NCI-H187 treated with DMSO at 0.1 percent for 48 hours (cell line): ENCODE measurements at places on chromosomes 5 and 9.

- DNase-seq: no peak
Observed at GRCh38 chr9:69199769-69200470, 25.8 kb downstream of the TJP2 start.

DNA sequence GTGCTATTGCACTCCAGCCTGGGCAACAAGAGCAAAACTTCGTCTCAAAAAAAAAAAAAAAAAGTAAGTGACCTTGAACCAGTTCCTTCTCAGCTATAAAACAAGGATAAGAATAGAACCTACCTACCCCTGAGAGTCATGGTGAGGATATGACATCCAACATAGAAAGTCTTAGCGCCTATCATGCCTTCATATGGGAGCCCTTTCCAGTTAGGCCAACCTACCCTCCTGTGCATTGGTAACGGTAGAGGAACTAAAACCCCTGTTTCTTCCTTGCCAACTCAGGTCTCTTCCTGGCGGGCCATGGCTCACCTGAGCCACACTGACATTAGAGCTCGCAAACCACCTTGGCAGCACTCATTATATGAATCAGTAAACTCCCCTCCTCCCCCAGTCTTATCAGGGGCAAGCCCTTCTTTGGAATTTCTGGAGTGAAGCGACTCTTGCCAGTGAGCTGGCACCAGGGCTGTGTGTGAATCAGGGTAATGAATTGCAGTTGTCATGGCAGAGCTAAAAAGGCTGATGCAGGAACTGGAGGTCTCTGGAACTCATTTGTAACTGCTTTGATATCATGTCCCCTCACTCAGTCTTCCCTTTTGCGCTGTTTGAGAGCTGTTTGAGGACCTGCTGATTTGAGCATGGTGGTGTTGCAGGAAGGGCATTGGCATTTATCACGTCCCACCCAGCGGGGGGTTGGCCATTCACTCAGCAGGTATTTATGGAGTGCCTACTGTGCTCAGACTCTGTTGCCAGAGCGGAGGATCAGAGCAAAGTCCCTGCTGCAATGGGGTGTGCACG, 10.3 kb downstream of the WWC1 start:
- DNase-seq: no peak

- no peak for DNase-seq
Observed at GRCh38 chr5:172623313-172623980, 17.6 kb upstream of the NEURL1B start.

DNA sequence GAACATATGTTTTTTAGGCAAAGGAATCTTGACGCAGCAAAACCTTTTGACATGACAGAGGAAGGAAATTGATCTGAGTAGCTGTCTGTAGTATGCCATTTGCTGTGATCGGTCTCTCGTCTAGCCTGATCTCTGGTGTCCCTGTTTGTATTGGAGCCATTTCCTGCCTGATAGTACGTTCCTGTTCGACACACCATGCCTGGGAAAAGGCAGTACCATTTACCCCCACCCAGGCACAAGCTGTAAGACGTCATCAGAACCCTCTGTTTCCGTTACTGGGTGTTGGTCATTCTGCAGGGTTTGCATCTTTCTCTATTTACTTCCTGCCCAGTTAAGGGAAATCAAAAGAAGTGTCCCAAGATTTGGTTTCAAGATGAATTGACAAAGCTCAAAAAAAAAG, 129.7 kb downstream of the CEMIP2 start:
- no peak for DNase-seq

GRCh38 chr5:6405591-6405990, 27.2 kb upstream of the MED10 start:
- DNase-seq: no peak

GRCh38 chr5:132263548-132264261, 6.2 kb downstream of the PDLIM4 start:
- no peak for DNase-seq

- no peak for DNase-seq
Observed at GRCh38 chr9:127781806-127782205, 3.3 kb upstream of the SH2D3C start.

DNA sequence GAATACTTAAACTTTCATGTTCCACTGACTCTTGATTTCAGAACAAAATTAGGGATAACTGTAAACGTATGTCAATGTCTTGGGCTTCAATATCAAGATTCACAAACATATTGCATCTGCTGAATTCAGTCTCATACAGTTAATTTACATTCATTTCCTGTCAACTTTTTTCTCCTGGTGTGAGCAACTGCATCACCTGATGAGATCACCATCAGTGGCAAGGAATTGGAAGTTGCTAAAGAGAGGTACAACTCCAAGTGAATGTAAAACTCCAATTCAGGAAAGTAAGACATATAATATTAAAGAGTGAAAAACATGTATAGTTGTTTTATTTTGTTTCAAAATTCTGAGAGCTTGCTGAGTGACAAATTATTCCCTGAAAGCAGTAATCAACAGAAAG, 1336.2 kb upstream of the C9orf72 start:
- DNase-seq: no peak

GRCh38 chr9:19271081-19271480, 40.6 kb downstream of the DENND4C start:
- DNase-seq: no peak

DNA sequence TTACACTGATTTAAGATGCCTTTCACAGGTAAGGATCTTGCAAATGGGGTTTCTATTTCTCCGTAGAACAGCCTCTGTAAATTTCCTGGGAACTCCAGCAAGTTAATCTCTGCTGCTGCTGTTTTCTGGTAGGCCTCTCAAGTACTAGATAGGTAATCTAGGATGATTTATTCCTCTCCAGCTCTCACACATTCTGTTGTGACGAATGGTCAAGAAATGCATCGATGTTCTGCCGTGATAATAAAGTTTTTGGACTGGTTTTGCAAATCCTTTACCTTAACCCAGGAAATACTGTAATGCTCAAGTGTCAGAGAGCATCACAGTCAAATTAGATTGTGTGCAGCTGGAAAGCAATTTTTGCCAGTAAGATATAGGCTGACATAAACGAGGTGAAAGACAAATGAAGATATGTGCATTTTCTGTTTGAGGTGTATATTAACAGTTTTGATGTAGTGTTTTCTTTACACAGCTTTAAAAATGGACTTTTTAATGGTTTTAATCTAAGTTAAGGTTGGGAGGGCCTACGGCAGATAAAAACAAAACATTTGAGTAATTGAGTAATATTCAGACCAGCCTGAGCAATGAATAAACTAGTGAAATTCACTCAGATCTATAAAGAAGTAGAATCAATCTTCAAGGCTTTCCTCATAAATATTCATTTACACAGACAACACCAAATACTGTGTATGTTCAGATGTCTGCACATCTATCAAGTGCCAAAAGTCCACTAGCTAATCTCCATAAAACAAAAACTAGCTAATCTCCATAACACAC, 300.6 kb upstream of the EDIL3 start:
- DNase-seq: no peak

DNA sequence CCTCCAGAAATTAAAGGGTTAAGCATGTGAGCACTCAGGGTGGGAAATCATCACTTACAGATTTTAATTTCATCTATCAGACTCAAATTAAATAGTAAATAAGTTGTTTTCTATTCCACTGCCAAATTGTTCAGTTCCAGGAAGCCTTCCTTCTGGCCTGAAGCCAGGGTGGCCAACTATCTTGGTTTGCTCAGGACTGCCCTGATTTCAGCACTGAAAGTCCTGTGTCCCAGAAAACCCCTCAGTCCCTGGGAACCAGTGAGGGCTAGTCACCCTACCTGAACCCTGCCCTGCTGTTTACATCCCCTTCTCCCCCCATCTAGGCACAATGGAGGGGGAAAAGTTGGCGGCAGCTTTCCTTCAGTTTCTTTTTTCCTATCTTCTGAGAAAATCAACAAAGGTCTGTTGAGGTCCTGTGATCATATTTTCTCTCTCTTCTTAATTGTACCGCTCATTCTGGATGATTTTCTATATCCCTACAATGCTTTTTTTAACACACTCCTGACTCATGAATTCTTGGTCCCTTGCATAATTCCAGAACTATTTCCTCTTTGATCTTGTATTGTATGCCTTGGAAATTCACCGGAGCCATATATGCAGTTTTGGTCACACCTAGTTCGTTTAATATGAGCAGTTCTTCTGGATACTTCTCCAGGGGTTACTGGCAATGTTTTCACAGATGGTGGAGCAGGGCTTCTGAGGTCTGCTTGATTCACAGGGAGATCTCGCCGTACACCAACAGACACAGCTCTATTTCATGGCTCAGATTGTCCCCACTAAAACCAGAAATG, 103.8 kb downstream of the MAP1B start:
- DNase-seq: no peak

DNA sequence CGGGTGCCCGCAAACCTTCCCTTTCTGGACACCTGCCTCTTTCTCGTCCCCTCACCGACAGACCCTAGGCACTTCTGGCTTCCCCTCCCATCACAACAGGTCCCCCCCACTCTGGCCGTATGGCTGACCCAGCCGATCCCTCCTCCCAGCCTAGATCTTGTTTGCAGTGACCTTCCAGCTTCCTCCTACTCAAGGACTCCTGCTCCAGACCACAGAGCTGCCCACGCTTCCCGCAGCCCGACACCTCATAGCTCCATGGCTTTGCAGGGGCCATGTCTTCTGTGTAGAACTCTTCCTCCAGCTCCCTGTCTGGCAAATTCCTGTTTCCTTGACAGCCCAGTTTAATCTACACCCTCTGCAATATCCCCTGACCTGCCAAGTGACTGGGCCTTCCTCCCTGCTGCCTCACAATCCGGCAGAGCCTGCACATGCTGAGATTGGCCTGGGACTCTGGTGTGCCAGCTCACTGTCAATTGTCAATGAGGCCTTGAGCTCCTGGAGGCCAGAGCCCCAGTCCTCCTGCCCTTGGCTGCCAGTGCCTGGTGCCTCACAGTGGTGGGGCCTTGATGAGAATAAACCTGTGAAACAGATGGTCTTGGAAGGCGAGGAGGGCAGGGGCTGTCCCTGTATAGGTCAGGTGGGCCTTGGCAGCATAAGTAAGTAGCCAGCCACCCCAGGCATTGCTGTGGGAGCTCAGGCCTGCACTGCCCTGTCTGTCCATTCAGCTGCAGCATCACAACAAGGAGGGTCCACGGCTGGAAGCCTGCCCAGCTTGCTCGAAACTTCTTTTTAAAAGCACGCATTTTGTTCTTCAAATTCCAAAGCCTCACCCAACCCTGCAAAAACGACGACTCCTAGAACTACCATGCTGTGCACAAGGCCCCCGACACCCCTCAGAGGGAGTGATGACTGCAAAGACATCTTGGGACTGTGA, 50.5 kb downstream of the GADD45G start:
- DNase-seq: no peak

GRCh38 chr5:133331941-133332340, 280.1 kb downstream of the HSPA4 start:
- no peak for DNase-seq

- no peak for DNase-seq
Observed at GRCh38 chr5:110623874-110624273, 102.6 kb downstream of the TMEM232 start.

DNA sequence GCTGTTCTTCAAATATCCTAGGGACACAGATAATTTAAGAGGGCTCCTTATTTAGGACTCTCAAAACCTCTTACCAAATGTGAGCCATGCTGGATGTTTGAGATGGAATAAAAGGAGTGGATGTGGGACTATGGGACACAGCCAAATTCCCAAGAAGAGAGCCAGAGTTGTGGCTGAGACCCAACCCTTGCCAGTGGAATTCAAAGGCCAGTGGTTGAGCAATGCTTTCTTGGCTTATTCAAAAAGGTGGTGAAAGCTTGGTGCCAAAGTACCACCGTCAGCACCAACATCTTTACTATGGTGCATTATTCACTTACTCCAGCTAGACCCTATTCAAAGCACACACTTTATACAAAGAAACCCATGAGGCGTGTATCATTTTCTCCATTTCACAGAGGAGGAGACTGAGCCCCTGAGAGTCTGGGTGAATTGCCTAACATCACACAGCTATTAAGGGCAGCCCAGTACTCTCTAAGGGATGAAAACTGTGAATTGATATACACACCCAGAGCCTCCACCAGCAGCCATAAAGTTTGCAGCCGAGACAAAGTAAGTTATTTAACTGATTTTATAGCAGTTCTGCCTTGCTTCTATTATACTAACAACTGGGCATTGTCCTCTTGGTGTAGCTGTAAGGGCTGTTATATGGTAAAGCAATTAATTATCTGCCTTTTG, 391.7 kb downstream of the ACTL7B start:
- DNase-seq: no peak

GRCh38 chr5:8079056-8079455, 210.1 kb downstream of the MTRR start:
- no peak for DNase-seq

DNA sequence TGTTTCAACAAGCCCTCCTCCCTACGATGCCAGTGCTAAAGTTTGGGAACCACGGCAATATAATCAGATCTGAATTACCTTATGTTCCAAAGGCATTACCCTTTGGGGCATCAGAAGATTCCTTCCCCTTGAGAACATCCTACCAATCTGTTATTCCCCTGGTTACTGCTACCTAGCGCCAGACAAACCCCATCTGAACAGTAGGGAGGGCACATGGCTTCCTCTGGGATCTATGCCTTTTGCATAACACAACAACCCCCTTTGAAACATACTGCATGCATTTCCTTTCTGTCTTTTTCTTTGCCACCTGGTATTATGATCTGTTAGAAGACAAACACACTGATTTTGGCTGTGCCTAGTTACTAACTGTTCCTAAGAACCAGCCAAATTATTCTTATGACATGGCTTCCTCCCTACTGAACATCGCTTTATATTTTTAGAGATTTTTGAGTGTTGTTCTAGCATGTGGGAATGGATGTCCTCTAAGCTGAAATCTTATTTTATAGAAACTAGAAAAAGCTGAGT, 103.9 kb upstream of the DAPK1 start:
- no peak for DNase-seq

- DNase-seq: no peak
Observed at GRCh38 chr5:149654231-149654630, 72.9 kb downstream of the ARHGEF37 start.

DNA sequence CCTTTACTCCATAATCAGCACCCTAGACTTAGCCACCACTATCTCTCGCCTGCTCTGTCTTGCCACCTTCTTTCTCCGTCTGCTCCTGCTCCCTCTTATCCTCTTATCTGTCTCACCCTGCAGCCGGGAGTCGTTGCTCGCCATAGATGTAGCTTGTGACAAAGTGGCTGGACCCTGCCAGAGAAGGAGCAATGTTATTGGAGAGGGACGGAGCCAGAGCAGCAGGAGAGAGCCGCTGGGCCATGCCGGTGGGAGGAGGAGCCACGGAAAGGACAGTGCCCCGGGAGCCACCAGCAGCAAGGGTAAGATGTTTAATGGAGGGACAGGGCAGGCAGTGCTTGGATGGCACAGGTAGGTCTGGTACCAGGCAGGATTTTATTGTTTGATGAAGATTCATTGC, 137.3 kb downstream of the SEC61B start:
- DNase-seq: no peak

DNA sequence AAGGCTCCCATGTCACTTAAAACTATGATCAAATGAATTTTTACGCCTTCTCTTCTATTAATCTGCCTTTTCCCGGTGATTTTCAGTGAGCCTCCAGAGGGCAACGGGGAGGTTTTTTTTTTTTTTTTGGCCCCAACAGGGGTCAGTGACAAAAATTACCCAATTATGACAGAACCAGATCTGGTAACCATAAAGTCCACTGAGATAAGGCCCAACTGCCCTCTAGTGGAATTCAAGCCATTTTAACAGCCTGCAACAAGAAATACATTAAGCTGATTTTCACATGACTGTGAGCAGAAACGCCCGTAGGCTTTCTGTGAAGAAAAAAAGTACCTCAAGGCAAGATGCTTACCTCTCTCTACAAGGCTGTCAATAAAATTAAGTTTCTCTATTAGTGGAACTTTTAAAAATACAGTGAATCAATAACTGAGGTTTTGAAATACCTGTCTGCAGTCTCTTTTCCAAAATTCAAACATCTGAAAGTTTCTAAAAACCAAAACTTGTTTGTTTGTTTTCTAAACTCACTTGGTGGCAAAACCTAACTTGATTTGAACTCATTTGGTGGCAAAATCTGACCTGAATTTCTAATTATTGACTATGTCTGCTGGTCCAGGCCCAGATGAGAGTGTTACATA, 49.7 kb upstream of the FST start:
- DNase-seq: no peak
